ENCODE measurements at places on chromosomes 1 and 21.

DNA sequence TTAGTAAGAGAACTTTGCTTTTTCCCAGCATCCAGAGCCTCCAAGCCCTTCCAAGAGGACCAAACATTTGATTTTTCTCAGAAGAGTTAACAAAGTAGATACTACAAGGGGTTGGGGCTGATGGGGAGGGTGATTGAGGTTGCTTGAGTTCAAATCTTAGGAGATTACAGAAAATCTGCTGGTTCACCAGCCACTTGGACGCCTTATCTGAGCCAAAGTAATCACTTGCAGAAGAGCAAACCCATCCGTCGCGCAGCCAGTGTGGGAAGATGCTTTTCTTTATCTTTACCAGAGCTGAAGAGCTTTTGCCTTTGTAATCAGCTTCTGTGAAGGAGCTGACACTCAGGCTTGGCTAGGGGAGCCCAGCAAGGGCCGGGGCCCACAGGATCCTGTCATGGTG lies 91.9 kb upstream of the CTTNBP2NL start:
- no peak for DNase-seq

DNA sequence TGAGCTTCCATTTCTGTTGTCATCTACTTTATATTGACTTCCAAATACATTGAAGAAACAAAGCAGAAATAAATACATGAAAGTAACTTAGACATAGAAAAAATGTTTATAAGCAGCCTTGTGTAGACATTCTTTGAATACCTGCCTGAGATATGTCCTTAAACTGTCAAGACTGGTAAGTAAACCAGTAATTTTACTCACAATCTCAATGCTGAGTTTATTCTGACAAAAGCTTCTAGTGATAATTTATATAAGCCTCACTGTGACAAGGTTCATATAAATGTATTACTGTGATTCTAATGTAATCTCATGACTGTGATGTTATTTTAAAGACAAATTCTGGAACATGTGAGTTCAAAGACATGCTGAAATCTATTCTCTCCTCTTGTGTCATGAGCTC lies 516.7 kb upstream of the B3GALT2 start:
- no peak for DNase-seq

GRCh38 chr1:150429805-150430204 lies 57.4 kb upstream of the TARS2 start:
- DNase-seq: no peak

- DNase-seq: peak; percentile 87
Observed at GRCh38 chr1:54944610-54945392, 35.6 kb upstream of the TMEM61 start.

DNA sequence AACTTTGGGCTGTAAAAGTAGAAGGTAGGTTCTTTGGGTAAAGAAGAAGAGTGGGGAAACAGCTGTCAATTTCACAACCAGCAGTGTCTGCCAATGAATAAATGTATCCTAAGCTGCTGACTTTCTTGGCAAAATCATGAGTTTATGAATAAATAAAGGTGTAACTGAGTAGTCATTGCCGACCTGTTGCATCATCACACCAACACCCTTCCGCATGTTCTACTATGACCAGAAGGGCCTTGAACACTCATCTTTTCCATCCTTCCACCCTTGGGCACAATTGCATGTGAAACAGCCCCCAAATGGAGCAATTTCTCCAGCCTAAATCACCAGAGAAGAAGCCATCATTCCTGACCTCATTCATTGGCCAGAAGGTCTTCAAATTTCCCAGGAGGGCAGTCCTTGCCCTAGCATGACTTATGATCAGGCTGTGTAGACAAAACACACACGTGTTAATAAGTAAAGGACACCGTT lies 31.2 kb upstream of the QSOX1 start:
- no peak for DNase-seq

DNA sequence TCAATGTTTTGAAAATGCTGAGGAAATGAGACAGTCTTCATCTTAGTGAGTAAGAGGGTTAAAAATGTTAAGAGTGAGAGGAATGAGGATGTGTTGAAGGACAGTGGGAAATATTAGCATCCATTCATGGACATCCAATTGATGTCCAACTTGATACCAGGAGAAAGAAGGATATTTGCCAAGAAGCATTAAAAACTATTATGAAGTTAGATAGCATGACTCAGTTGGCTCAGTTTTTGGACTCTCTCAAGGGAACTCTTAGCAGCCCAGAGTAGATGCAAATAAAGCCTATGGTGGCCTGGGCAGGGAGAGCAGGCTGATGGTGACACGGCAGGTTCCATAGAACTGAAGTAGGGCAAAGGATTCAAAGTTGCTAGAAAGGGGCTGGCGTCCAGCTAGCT lies 171.0 kb downstream of the ZZZ3 start:
- DNase-seq: no peak

DNA sequence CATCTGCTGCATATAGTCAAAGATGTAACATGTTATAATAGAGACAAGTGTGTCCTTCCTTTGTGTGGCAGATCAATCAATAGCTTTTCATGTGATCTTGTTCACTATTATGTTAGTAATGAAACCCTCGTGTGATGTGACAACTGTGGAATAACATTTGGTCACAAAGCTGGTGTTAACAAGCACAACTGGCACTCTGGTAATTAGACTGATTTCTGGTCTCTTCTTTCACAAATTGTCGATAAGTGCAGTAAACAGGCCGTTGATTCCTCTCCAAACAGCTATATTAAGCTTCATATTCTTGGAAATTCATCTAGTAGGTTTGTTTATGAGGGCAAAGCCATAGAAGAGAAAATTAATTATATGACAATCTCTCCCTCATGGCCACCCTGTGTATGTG lies 616.7 kb upstream of the PTBP2 start:
- DNase-seq: no peak

DNA sequence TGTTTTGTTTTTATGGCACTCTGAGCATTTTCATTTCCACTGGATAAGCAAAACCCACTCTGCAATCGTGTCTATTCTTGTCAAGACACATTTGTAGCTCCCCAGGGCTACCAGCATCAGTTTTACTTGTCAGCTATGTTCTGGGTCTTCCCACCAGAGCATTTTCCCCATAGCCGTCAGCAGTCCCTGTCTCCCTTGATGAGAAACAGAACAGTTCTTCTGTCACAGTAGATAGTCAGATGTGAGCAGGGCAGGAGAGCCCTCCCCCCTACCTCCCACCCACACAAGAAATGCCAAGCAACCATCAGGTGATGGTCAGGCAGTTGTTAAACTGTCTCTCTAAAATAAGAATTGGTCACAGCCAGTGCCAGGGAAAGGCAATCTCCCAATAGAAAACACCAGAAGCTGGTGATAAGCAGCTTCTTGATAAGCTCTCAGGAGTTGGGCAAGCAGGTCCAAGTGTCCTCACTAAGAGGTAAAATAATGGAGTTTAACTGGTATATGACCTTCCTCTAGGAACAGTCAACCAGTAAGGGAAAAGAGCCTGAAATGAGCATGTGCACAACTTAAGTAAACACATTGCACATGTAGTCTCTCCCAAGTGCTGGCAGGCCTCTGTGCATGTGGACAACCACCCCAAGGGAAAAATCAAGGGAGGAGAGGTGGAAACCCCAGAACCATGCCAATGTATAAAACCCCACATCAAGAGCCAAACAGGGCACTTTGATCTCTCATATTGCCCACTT lies 208.2 kb downstream of the S1PR1 start:
- DNase-seq: no peak

GRCh38 chr1:39959651-39960333 lies 4.8 kb downstream of the MFSD2A start:
- no peak for DNase-seq

DNA sequence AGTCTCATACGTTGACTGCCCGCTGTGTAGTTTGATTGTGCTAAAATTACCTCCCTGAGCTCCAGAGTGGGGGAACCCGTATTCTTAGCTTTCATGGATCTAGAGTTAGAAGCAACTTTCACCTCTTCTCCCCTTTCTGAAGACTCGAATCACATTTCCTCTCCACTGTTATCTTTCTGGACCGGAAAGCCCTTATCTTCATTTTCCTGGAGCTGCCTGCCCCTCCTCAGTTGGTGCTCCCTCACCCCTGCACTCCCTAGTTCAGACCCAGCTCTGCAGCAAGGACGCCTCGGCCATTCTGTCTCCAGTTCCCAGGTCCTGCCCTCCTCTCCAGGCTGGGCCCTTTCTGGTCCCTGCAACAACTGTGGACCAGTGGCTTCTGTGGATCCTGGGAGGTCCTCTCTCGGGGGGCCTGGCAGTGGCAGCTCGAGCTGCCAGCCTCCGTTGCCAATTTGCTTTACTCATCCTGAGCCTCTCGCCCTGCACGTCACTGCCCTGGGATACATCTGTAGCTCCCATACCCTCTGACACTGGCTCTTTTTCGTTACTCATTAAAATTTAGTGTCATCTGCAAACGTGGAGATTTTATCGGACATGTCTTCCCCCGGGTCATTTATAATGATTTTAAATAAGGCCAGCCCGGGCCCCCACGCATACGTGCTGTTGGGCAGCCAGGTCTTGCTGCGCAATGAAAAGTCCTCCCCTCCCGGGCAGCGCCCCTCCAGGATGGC lies 141.5 kb upstream of the VAMP3 start:
- no peak for DNase-seq

DNA sequence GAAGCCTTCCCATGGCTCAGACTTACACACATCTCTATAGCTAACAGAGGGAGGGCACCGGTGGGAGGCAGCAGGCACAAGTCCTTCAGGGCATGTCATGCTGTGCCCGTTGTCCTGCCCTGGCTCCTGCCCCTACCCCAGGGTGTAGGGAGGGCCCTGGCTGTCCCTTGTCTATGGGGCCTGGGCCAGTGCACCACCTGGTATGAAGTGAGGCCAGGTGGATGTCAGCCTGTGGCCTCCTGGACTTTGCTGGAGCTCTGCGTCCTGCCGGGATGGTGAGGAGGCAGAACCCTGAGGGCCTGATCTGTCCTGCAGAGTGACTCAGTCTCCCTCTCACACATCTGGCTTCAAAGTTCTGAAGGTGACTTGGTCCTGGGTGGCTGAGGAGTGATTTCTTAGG lies 47.3 kb upstream of the GPR37L1 start:
- peak; percentile 80 for DNase-seq

DNA sequence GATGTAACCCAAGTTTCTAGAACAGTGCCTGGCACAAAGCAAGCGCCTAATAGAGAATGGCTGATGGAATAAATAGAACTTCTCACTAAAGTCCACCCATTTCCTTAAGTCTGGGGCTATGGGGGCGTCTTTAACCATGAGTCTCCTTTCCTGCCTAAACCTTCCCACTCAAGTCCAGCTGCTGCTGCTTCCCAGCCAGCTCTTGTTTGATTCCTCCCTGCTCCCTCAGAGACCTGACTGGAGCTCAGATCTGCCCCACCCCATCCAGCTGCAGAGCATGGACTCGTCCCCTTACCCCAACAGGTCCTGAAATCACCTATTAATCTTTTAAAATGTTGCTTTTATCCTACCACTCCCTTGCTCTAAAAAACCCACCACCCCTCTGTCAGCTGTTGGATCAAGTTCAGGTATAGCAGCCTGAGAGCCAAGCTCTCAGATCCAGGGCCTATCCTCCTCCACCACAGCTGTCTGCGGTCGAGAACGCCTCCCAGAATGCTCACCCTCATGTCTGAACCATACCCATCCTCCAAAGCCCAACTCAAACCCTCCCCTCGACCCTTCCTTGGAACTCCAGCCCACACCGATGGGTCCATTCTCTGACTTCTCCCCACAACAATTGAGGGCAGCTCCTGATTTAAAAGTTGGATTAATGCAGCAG lies 12.8 kb upstream of the GALNT2 start:
- DNase-seq: no peak

DNA sequence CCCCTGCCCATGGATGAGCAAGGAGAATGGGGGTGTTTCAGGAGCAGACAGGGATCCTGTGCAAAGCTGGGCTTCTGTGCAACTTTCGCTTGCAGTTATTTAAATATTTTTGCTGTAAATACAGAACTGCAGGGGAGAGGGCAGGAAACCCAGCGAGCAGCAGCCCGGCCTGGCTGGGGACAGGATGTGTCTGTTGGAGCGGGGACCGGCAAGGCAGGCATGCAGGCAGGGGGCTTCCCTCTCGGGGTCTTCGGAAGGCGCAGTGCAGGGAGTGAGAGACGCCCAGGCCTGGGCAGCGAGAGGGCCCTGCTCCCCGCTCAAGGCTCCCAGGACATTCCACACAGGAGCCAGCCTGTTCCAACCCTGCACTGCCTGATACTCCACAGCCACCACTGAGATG lies 1.7 kb upstream of the AIRE start:
- DNase-seq: no peak

DNA sequence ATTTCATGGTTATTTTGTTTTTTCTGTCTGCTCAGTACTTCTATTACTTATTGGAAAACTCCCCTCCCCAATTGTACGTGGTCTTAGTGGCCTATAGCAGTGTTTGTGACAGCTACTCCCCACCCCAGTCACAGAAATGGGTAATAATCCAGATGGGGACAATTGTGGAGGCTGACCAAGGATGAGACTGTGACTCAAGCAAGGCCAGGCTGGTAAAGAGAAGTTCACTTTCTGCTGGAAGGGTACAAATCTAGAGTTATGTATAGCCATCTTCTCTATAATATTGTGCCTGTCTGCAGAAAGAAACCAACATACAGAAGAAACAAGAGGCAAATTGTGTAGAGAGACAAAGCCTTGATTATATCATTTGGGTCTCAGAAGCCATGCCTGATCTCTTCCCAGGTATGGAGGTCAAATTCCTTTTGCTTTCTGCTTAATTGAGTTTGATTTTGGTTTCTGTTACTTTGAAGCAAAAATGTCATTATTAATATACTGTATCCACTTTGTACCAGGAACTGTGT lies 270.4 kb downstream of the HLX start:
- no peak for DNase-seq

Data from NCI-H146 (cell line).